Epithelial cell of proximal tubule (primary cell): ENCODE measurements at places on chromosomes 6 and 20. TPM values are rescaled to one million over a fixed set of nuclear protein-coding genes. Genes with fewer than 3 reads are reported as not detected.

NEU1 gene
- total RNA-seq: 65.2 and 68.6 TPM in 2 replicates

C20orf144 gene
- not detected in 2 replicates for total RNA-seq

FUT9 gene
- 0.46 and 0.58 TPM in 2 replicates for total RNA-seq

TUBB1 gene
- total RNA-seq: not detected in 2 replicates

FRMD1 gene
- not detected in 2 replicates for total RNA-seq
